Activated CD4-positive, alpha-beta T cell treated with anti-CD3 and anti-CD28 coated beads, Interleukin-2, amount 50 U/mL, for 4 hours (primary cell): ENCODE measurements at places on chromosomes 13 and 19.

GRCh38 chr19:1270854-1271527 is 1.9 kb downstream of the CIRBP start:
- no peak for DNase-seq

- DNase-seq, result no peak
Observed at GRCh38 chr19:10412257-10412977, 7.9 kb upstream of the PDE4A start.

DNA sequence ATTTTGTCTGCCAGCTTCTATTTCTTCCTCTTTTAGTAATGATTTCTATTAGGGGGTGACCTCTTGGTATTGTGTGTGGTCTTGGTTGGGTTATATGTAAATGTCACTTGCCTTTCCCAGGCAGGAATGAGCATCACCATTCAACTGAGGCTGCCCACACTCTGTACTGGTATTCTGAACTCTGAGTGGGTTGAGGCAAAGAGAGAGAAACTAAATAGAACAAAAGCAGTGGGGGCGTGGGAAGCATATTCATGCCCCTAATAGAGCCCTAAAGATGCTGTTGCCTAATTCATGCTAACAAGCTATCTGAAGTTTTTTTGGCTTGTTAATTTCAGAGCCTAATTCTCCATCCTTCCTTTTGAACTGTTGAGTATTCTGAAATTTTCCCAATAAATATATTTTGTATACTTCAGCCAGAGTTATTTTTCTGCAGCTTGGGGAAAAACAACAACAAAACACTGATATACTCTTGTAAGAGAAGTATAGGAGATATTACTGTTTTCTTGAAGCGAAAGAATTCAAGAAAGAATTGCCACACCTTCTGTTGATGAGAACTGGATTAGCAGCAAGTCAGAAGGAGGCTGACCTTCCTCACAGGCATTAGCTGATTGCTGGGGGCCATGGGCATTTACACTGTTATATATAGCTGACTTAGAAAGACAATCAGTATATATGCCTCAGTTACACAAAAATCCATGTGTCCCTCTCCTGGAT is 315.8 kb upstream of the KLF12 start:
- DNase-seq, result no peak

DNA sequence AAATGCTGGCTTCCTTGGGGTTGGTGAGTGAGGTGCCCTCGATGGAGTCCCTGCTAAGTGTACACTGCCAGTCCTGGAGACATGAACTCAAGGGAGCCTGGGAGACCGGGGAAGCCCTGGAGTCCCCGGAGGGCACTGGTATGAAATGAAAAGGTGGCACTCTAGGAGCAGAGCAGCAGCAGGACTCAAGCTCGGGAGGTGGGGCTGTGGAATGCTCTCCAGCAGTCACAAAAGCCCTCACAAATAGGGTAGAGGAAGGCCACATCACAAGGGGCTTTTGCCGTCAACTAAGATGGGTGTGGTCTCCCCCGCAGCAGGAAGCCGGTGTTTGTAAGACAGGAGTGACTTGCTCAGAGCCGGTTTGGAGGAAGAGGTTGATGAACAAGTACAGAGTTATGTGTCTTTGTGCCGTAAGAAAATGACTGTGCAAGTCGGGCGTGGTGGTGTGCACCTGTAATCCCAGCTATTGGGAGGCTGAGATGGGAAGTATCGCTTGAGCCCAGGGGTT is 19.3 kb downstream of the CCNE1 start:
- peak; percentile 47 for DNase-seq

DNA sequence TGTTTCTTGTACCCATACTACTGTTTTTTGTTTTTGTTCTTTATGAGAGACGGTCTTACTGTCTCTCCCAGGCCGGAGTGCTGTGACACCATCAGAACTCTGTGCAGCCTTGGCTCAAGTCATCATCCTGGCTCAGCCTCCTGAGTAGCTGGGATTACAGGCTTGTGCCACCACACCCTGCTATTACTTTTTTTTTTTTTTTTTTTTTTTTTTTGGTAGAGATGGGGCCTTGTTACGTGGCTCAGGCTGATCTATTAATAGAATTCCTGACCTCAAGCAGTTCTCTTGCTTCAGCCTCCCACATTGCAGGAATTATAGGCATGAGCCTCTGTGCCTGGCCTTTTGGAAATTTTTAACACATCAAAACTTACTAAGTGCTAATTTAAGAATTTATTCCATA is 2.9 kb upstream of the ZNF304 start:
- DNase-seq, result no peak

- DNase-seq, result no peak
Observed at GRCh38 chr19:4814625-4815425, 16.7 kb downstream of the TICAM1 start.

DNA sequence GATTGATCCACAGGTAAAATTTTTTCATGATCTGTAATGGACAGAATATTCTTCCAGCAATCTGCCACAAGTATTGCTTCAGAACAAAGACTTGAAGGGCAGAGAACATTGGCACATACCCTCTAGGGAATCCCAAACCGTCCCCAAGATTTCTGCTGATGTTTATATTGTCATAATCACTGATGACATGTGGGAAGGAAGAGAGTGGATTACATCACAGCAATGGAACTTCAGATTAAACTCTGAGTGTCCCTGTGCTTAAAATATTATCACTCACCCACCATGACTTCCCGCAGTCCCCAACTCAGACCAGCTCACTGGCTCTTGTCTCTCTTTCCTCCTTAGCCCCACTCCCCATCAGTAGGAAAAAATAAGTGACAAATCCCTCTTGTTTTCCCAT is 8.5 kb upstream of the TPT1 start:
- DNase-seq, result no peak

- no peak for DNase-seq
Observed at GRCh38 chr13:43272851-43273250, 249.5 kb downstream of the DNAJC15 start.

DNA sequence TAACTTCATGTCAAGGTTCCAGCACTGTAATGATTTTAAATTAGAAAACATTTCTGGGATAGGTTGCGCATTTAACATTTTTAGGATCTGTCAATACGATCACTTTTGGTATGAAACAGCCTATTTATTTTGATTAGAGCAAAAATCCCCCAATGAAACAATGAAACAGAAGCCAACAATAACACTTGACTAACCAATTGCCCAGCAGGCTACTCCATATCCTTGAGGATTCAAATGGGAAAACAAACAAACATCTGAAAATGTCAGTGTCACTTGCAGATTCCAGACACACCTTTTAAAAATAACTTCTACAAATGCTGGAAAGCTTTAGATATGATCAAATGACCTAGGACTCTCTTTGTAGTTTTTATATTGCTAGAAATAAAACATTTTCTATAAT is 1412.5 kb upstream of the PRR20A start:
- DNase-seq, result no peak

- DNase-seq, result no peak
Observed at GRCh38 chr19:18366021-18366435, 19.9 kb upstream of the GDF15 start.

GRCh38 chr13:20428666-20429644 is 96.7 kb downstream of the CRYL1 start:
- no peak for DNase-seq

DNA sequence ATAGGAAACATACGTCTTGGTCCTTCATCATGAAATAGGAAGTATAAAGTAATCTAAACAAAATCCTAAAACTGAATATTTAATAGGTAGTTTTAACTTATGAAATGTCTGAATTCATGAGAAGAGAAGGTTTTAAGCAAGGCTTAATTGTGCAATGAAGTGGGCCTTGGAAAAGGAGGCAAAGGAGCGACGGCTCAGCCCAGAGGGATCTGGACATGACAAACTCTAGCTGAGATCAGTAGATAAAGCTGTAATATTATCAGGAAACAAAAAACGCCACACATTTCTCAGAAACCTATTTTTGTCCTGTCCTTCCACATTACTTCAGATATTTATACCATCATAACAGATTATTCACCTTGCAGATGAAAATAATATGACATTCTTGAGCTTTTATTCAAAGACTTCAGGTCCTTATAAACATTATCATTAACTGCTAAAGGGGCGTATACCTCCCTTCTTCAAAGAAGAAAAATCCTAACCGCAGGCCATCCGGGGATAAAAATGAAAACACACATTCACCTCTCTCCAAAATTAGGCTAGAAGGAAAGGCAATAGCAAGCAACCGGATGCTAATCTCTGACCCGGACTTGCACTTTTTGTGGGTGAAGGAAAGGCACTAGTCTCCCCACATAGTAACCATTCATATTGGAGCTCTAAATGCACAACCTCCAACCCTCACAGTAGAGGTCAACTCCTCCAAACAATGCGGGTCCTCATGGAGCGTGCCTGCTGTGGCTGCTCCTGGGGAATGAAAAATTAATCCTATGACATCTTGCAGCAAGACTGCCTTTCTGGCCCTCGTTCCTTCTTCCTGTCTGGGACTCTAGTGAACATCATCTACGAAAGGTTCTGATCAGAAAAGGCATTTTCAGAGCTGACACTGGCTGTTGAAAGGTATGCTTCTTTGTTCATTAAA is 108.8 kb downstream of the TBC1D4 start:
- no peak for DNase-seq

DNA sequence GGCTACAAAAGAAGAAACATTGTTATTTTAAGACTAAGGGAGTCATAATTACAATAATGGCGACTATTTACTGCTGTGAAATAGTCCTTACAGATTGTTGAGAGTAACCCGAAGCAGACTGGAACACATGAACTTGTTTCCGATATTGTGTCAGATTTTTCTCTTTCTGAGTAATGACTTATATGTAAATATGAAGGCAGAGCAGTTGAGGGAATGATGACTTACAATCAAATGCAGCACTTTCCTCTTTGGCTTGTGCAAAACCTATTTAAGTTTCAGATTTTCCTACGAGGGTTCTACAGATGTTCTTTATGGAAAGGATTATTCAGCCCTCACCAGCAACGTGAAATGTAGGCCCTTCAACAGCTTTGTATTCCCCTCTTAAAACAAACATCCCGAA is 198.6 kb downstream of the RGCC start:
- no peak for DNase-seq

GRCh38 chr19:5799247-5800241 is 5.3 kb upstream of the NRTN start:
- DNase-seq, result no peak

- no peak for DNase-seq
Observed at GRCh38 chr19:4403005-4403761, 743 bp downstream of the CHAF1A start.

GRCh38 chr19:41702171-41702651 is 6.2 kb upstream of the CEACAM5 start:
- DNase-seq, result no peak

DNA sequence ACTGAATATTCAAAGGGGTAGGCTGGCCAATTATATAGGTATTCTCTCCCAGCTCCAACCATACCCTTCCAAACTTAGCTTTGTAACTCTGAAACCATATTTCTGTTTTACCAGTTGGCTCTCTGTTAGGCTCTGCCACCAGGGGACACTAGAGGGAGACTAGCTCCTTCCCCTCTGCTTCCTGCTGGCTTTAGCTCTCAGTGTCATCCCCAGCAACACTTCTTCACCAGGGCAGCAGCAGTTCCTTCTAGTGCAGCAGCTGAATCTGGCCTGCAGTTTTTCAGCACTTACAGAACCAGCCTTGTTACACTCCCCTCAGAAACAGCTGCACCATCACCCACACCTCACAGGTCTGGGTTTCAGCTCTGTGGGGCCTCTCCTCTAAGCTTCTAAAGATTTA is 51.0 kb upstream of the DOCK9 start:
- peak; percentile 28 for DNase-seq

- no peak for DNase-seq
Observed at GRCh38 chr13:48132961-48133360, 38.1 kb upstream of the MED4 start.

DNA sequence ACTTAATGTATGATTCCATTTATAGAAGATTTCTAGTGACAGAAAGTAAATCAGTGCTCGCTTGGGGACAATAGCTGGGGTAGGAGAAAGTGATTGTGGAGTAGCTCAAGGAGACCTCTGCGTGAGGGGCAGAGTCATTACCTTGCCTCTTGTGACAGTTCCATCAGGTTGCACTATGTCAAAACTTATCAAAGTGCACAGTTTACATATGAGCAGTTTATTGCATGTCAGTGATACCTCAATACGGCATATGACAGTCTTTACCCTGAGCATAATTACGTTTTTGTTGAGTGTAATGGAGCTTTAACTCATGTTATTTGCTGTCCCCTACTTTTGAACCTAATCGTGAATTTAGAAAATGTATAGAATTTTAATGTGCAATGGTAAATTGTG is 15.0 kb downstream of the ARHGEF7 start:
- DNase-seq, result no peak

DNA sequence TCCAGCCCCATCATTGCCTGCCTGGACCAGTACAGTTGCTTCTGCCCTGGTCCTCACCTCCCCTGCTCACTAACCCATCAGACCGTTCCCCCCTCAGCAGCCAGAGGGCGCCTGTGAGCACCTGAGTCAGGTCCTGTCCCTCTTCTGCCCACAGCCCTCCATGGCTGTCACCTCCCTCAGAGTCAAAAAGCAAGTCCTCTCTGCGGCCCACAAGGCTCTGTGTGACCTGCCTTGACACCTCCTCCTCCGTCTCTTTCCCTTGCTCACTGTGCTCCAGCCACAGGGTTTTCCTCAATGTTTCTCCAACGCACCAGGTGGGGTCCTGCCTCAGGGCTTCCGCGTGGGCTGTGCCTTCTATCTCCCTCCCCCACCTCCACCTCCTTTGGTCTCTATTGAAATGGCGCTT is 29.4 kb upstream of the PTPRS start:
- peak; percentile 31 for DNase-seq

GRCh38 chr13:25169951-25170553 is 2.0 kb downstream of the AMER2 start:
- no peak for DNase-seq

- no peak for DNase-seq
Observed at GRCh38 chr13:45412274-45413049, 5.7 kb downstream of the SLC25A30 start.

DNA sequence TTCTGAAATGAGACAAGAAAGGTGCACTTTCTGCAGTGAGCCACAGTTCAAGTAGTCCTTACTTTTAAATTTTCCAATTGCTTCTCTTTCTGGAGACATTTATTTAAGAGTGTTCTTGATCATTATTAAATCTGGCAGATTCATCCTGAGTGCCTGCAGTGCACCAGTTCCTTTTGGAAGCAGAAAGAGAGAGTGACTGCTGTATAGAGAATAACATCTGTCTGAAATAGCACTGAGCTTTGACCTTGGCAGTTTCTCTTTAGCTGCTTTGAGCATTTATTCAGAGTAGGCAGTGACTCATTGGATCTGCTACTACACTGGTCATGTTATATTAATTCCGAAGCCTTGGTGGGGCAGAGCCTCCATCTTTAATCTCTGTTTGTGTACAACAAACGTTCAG is 1373.7 kb downstream of the PCDH9 start:
- no peak for DNase-seq
